Urinary bladder (tissue), 4 donors: ENCODE measurements at places on chromosomes 12 and 14. TPM values are rescaled to one million over a fixed set of nuclear protein-coding genes. Genes with fewer than 3 reads are reported as not detected.

- DNase-seq, result no peak
Observed at GRCh38 chr12:45644541-45644940, 85.0 kb upstream of the ARID2 start.

GRCh38 chr12:111035578-111036301 lies 115.4 kb upstream of the MYL2 start:
- no peak for DNase-seq

GRCh38 chr14:50773632-50774541 lies 57.1 kb downstream of the NIN start:
- DNase-seq, result no peak

GRCh38 chr12:100398307-100398706 lies 41.4 kb downstream of the SLC17A8 start:
- DNase-seq, result no peak

- DNase-seq, result no peak
Observed at GRCh38 chr12:21220266-21220665, 89.3 kb downstream of the SLCO1B1 start.

DNA sequence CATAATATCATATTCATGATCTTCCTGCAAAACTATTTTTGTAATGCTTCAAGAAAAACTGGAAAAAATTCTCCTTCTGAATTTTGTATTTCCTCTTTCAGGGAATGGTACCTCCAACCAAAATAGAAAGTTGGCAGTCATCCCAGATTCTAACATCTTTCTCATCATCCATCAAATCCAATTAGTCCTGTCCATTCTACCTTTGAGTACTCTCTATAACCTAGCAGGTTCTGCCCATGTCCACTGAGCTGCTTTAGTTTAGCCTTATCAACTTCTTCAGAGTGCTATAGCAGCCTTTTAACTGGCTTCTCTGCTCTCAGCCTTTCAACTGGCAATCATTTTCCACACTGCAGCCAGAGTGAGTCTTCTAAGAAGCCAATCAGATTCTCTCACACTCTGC lies 236.2 kb downstream of the AKAP6 start:
- DNase-seq, result no peak

DNA sequence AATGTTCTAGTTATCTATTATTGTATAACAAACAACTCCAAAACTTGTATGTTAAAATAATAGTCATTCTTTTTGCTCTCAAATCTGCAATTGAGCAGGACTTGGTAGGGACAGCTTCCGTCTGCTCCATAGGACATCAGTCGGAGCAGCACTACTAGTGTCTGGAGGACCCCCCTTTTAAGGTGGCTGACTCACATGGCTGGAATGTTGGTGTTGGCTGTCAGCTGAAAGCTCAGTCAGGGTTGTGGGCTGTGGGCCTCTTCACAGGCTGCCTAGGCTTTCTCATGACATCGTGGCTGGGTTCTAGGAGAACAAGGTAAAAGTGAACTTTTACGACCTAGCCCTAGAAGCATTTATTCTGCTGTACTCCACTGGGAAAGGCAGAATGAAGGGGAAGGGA lies 160.6 kb downstream of the ANO4 start:
- no peak for DNase-seq

DNA sequence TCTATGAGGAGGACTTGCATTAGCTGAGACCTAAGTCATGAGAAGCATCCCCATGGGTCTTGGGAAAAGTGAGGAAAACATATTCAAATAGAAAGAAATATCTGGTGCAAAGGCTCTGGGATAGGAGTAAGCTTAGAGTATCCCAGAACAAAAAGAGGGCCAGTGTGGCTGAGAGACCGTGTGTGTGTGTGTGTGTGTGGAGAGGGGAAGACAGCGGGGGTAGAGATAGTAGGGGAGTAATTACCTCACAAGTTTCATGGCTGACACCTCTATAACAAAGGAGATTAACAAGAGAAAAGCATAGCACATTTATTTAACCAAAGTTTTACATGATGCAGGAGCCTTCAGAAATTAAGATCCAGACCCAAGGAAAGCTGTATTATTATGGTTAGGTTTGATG lies 440.5 kb downstream of the RAD51B start:
- no peak for DNase-seq

DNA sequence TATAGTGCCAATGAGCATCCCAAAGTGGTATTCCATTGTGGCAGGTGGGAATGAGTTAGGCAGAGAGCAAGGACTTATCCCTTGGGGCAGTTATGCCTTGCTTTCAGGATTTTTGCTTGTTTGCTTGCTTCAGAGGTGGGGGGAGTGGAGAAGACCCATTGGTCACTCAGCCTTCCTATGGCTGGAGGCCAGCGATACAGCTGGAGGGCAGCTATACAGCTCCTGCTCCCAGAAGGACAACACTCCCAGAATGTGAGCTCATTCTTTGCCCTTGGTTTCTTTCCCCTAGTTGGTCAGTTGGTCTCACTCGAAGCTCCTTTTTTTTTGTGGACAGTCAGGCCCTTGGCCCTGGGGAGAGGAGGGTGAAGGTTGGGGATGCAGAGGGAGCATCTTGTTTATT lies 14.5 kb downstream of the KRT83 start:
- no peak for DNase-seq

GRCh38 chr12:92640691-92641090 lies 62.1 kb upstream of the PLEKHG7 start:
- no peak for DNase-seq

GRCh38 chr14:68262567-68262966 lies 443.0 kb downstream of the RAD51B start:
- DNase-seq, result no peak

The LMO3 gene
- 57.0 TPM for total RNA-seq

The GALNT9 gene
- total RNA-seq, result 2.4 TPM

The AQP2 gene
- total RNA-seq, result not detected

The IAPP gene
- total RNA-seq, result not detected

The STK38L gene
- 77.1 TPM for total RNA-seq
